ENCODE measurements at places on chromosomes 5 and 9.
A peak's percentile ranks its signal among the peaks of the same experiment; 100 is the strongest.

DNA sequence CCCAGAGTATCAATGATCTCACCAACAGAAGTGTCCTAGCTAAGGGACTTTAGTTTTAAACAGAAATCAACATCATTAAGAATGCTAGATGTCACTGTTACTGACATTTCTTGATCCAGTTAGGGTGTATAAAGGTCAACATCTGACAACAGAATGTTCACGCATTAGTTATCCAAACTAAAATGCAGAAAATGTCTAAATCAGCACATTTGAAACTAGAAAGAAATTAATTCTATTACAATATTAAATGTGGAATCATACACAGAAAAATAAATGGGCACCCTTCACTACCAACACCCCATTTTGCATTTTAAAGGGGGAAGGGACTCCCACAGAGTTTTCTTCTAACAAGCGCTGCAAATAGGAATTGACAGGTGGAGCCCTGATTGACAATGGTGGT is 24.5 kb downstream of the ELAVL2 start:
- DNase-seq = no peak

DNA sequence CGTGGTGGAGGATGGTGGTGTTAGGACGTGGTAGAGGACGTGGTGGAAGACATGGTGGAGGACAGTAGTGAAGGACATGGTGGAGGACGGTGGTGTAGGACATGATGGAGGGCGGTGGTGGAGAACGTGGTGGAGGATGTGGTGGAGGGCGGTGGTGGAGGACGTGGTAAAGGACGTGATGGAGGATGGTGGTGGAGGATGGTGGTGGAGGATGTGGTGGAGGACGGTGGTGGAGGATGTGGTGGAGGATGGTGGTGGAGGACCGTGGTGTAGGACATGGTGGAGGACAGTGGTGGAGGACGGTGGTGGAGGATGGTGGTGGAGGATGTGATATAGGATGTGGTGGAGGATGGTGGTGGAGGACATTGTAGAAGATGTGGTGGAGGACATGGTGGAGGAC is 67.6 kb downstream of the S1PR3 start:
- DNase-seq = no peak

DNA sequence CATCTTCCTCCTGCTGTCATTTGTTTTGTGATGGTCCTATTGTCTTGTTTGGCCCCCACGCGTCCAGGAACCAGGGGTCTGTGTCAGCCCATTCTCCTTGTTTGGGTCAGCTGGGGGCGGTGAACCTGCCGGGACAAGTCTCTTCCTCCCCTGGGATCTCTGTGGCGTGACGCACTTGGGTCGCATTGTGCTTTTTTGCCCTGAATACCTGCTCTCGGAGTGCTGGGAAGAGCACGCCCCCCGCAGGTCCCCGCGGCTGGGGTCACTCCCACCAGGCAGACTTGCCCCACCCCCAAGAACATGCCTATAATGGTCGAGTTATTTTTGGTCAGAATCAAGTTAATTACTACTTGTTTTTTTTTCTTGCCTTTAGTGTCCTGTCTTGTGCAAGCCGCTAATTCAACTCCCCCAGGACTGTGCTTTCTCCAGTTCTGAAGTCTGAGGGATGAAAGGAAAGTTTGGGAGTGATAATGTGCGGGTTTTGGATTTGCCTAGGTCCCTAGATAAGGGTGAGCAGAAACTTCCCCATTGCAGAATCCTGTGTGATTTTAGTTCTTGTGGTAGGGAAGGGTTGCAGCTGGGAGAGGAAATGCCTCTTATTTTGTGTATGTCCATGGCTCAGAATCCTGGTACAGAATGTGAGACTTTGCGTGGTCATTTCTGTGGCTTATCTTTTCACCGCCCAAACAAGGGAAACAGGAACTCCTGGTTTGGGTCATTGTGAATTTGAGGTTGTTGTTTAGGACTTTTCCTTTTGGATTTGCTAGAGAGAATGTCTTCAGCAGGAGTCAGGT is 789 bp downstream of the ACER2 start:
- DNase-seq = peak; percentile 43

DNA sequence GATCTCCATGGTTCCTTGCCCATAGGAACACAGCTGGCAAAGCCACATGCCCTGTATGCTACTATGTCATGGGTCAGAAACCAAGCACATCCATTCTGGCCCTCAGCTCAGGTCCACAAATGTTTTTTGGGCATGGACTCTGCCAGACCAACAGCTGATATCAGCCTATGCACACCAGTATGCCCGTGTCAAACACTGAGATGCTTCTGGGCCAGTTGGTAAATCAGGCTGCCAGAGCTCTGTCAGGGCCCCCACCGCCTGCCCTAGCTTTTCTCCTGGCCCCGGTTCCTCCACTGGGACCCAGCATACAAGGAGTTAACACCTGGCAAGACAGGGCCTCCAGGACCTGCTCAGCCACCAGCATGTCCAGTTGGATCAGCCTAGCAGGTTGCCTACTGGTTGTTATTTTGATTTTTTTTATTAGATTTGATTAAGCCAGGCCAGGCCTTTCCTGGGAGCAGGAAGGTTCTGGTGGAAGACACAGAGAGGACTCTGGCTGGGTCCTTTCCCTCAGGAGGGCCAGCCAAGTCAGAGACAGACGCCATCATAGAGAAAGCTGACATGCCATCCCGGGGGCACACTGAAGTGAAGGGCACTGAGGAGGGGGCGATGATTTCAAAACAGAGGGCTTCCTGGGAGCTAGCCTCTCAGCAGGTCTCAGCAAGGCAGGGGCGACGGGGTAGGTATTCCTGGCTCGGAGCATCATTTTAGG is 65.8 kb downstream of the TSTD2 start:
- DNase-seq = no peak

- DNase-seq = no peak
These were observed 20.0 kb downstream of the PITX1 start for GRCh38 chr5:135013947-135014570.

DNA sequence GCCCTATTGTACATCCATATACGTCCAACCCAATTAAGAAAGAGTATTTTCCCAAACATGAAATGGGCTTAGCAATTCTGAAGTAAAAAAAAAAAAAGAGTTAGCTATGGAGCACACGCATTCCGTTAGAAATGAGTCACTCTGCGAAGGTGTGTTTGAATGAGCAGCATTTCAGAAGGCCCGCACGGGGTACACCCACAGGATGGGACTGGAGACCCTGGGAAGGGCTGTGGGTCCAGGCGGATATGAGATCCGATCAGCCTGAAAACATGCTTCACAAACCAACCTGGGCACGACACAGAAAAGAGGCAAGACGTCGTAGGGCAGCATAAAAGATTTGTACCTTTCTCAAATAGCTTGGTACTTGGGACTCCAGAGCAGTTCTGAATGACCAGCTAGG is 173.9 kb upstream of the KLF9 start:
- DNase-seq = no peak

DNA sequence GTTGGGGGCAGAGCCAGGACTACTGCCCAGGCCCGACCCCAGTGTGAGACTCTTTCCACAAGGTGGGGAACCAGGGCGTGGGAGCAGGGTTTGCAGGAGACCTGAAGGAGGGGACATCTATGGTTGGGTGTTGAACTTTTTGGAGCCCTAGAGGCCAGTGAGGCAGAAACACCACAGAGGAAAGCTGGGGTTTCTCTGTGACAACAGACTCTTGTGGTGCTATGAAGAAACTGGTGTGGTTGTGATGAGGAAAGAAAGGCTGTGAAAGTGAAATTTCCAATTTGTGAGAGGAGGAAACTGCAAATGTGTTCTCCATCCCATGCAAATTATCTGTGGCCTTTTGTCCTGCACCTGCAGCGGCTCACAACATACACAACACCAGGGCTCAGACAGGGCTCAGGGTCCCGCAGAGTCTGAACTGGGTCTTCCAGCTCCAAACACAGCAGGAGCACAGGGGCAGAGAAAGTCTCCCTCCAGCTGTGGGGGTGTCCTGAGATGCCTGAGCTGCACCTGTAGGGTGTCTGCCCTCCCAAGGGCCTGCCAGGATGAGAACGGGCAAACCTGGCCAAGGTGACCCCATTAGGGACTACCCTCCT is 51.4 kb upstream of the GRHPR start:
- DNase-seq = peak; percentile 67

DNA sequence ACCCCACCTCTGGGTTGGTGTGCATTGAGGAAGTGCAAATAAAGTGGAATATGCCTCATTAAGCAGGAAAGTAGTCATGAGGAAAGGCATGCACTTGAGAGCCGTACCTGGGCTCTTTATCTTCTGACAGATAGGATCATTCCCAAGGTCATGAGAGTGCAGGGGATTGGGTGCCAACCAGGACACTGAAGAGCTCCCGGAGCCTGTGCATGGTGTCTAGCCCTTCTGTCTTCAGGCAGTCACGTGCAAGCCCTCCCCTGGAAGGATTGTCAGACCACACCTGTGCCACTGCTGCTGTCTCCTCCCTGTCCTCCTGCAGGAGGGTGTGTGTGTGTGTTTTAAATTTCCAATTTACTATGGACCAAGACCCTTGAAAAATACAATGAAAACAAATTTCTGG is 69.6 kb downstream of the PDE8B start:
- no peak for DNase-seq

GRCh38 chr5:10578293-10578665 is 14.4 kb downstream of the ANKRD33B start:
- no peak for DNase-seq

GRCh38 chr9:80091526-80091925 is 519.8 kb downstream of the TLE4 start:
- DNase-seq = no peak

DNA sequence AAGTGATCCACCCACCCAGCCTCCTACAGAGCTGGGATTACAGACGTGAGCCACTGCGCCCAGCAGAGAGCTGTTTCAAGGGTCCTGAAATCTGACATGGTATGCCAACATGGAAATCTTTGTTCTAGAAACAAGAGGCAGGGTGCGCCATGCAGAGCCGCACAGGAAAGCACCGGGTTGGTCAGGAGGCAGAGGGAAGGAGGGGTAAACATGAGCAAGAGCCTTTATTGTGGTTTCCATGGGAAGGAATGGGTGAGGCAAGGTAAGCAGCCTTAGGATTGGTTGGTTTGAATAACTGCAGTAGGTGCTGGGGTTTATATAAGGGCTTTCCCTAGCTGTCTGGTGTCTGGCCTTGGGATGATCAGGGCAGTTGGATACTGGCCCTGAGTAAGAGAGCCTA is 5.5 kb upstream of the EXOSC2 start:
- no peak for DNase-seq
